ENCODE measurements at places on chromosomes 1 and 21. TPM values are rescaled to one million over a fixed set of nuclear protein-coding genes. Genes with fewer than 3 reads are reported as not detected.

The FAM167B gene
- 0.47 TPM for total RNA-seq

The OR2T11 gene
- not detected for total RNA-seq

The RNASEL gene
- 12.6 TPM for total RNA-seq

The TRAF3IP3 gene
- total RNA-seq: not detected

The ZNF593OS gene
- total RNA-seq: not detected

The CYP4A22 gene
- total RNA-seq: not detected

The ECM1 gene
- total RNA-seq: 16.4 TPM

The BTBD19 gene
- total RNA-seq: 5.8 TPM

The IL20 gene
- not detected for total RNA-seq

The SPRR4 gene
- not detected for total RNA-seq

The SPATA21 gene
- not detected for total RNA-seq

The HAPLN2 gene
- total RNA-seq: 0.16 TPM

The ANGPTL7 gene
- 0.79 TPM for total RNA-seq

The RCSD1 gene
- not detected for total RNA-seq

The CDC7 gene
- total RNA-seq: 0.52 TPM

The KCNK1 gene
- total RNA-seq: 7.6 TPM
